ENCODE measurements at places on chromosomes 11 and 22. TPM values are rescaled to one million over a fixed set of nuclear protein-coding genes. Genes with fewer than 3 reads are reported as not detected.

GRCh38 chr11:130819625-130820024 lies 96.7 kb downstream of the SNX19 start:
- DNase-seq: no peak

- DNase-seq: no peak
These were observed 1552.7 kb upstream of the TENM4 start for GRCh38 chr11:80993536-80993935.

The CKAP5 gene
- 49.9 TPM for polyA plus RNA-seq

The MGAT3 gene
- polyA plus RNA-seq: 3.5 TPM

The H19 gene
- polyA plus RNA-seq: 12,528 TPM

Data from forelimb muscle (tissue), 1 donor.